NCI-H526 (cell line): ENCODE measurements at places on chromosomes 2 and 18.

- DNase-seq, result no peak
Observed at GRCh38 chr2:231336236-231336635, 59.3 kb upstream of the B3GNT7 start.

- peak; percentile 25 for DNase-seq
Observed at GRCh38 chr2:151630372-151630771, 103.9 kb downstream of the NEB start.

GRCh38 chr2:147634826-147635225, 210.0 kb upstream of the ACVR2A start:
- DNase-seq, result no peak

DNA sequence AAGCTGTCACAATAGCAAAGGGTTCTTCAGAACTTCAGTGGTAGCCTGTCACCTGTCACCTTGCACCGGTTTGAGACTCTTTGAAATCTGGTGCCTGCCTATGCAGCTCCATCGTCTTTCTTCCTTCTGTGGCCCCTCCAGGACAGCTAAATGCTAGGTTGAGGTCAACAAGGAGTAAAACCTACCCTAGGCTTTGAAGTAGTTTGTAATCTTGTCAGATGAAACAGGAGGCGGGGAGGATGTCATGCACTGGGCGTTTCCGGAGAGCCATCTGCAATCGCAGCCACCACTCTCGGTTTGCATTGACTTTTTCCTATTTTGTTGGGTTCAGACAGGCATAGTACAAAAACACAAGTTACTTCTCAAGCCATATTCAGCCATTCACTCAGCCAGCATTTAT, 116.7 kb downstream of the LPIN1 start:
- no peak for DNase-seq

DNA sequence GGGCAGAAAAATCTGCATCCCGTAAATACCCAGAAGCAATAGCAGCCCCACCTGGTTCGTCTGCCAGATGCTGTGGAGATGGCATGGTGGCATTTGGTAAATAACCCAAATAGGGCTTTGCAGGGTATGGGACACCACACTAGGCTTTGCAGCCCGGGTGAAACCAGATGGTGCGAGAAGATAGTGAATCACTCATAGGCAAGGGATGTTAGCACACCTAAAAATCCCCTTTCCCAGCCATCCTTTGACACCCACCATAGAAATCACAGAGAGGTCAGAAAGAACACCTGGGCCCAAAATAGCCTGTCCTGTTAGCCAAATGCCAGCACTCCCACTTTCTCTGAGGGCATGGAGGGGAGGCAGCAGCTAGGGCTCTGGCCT, 47.6 kb downstream of the BCL11A start:
- no peak for DNase-seq

- DNase-seq, result peak; percentile 96
Observed at GRCh38 chr2:11155381-11156035, at the start of gene SLC66A3. SLC66A3 (plus strand) TSS chr2:11155467; CDS start chr2:11155547, 80 bp downstream.

- peak; percentile 1 for DNase-seq
Observed at GRCh38 chr2:230798769-230799399, 65.9 kb upstream of the ITM2C start.

DNA sequence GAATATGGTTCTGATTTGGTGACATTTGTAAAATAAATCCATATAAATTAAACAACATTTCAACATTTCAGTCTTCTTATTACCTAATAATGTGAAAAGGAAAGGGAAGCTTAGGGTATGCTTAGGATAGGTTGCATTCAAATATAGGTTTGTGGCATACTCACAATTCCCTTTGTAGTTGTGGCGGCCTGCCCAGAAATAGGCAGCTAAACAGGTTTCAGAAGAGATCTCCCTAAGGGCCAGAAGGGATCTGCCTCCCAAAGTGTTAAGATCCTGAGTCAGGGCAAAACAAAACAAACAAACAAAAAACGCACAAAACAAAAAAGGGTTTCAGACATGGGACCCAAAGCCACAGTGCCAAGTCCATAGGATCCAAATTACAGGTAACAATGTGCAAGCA, 41.4 kb upstream of the TCF7L1 start:
- no peak for DNase-seq

- no peak for DNase-seq
Observed at GRCh38 chr2:118539290-118539689, 308.2 kb downstream of the EN1 start.

- no peak for DNase-seq
Observed at GRCh38 chr18:31243740-31244512, 74.0 kb upstream of the DSG1 start.

GRCh38 chr2:229715895-229716507, 1.6 kb upstream of the DNER start:
- DNase-seq, result peak; percentile 74

- no peak for DNase-seq
Observed at GRCh38 chr2:98882368-98882767, 53.7 kb downstream of the CRACDL start.

DNA sequence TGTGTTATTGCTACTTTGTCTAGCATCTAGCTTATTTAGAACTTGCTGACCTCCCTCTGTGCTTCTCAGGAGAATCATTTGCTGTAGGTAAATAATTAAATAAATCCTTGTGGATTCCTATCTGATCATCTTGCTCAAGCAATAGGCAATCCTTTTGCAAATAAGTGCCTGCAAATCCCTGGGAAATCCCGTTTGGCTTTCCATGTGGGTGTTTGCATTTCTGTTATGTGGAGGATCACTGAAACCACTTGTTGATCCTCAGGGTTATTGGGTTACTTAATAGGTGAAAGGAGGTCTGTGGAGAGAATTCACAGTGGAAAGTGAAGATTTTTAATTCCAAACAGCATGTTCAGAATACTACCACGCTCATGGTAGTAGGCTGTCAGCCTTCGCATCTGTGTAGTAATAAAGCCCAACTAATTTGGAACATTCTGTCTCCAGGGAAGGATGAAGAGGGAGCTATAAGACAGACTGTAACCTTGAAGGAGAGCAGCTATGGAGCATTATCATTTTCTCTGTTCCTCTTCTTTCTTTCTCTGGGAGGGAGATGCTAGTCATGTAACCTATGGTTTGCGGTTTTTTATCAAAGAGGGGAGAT, 72.5 kb downstream of the GULP1 start:
- no peak for DNase-seq

- no peak for DNase-seq
Observed at GRCh38 chr2:174607989-174608865, 10.6 kb upstream of the WIPF1 start.

DNA sequence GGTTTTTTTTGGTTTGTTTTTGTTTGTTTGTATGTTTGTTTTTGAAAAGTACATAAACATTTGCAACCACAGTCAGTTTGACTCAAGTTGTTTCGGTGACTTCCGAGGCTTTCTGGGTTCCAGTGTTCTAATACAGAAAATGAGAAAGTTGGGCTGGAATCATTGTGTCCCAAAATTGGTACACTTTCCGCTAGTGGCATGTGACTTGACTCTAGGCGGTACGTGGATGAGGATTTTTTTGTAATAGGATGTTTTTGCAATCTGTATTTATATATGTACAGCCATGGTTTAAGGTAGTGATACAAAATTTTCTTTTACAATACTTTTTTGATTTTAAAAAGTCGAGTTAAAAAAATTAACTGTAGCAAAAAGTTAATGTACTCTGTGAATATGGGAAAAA, 1.7 kb downstream of the MFF start:
- no peak for DNase-seq

GRCh38 chr2:72291059-72291458, 143.4 kb upstream of the CYP26B1 start:
- DNase-seq, result no peak

GRCh38 chr2:44825702-44826101, 115.8 kb upstream of the SIX3 start:
- peak; percentile 24 for DNase-seq

GRCh38 chr2:55751966-55752365, 58.3 kb upstream of the PNPT1 start:
- no peak for DNase-seq

- no peak for DNase-seq
Observed at GRCh38 chr18:57804557-57804956, 1.4 kb upstream of the ATP8B1 start.

GRCh38 chr2:8021921-8022320, 659.9 kb upstream of the ID2 start:
- DNase-seq, result no peak

DNA sequence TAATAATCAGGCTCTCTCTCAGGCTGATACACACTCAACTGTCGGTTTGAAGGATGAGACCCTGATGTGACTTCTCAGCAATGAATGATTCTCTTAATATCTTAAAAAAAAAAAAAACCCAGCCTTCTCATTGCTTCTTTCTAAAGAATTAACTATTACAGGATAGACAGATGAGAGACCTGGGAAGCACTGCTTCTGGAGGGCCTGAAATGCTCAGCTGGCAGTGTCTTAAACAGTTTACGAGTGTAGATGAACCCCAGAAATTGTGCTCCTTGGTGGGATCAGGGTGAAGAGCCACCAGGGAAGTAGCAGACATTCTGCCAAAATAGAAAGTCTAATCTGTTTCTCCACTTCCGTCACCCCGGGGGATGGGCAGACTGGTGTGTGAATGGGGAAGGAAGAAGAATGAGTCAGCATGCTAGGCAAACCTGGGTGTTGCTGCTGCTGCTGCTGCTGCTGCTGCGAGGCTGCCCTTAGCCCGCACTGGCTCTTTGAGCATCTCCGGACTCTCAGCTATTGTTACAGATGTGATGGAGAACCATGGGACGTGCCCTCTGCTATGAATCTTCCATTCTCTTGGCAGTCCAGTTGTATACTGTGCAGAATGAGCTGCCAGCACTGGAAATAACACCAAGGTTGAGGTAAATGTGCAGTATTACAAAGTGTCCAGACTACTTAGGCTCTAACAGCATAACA, 158.4 kb downstream of the SETBP1 start:
- no peak for DNase-seq

DNA sequence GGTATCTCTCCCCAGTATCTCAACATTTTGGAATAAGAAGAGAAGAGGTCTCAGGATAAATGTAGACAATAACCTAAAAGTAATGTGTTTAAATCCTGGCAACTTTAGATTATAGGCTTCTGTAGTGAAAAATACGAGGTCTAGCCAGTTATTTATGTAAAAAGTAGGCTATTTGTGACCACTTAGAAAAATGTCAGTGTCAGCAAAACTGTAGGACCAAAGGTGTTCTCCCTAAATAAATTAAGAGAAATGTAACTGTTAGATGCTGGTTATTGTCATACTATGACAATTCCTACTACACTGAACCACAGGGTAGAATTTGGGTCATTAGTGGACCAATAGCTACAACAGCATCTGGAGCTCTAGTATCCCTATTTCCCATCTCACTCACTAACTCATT, 2.0 kb downstream of the SUPT7L start:
- no peak for DNase-seq
